ENCODE measurements at places on chromosomes 1 and 21. TPM values are rescaled to one million over a fixed set of nuclear protein-coding genes. Genes with fewer than 3 reads are reported as not detected.

The LRRC38 gene
- not detected for total RNA-seq

GRCh38 chr1:27577504-27578188 lies 26.3 kb downstream of the AHDC1 start:
- DNase-seq = no peak

DNA sequence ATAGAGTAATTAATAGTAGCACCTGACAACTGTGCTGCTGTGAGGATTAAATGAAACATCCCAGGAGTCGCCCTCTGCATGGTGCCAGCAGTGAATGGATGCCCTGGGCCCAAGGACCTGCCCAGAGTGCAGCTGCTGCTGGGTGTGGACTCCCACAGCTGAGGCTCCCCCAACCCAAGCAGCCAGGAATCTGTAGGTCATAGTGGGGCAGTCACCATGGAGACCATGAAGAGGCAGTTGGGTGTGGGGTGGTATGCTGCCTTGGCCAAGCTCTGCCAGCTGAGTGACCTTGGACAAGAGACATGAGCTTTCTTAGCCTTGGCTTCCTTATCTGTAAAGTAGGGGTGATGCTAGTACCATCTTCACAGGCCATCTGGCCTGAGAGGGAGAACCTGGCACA lies 9.4 kb downstream of the OLIG2 start:
- DNase-seq = no peak

DNA sequence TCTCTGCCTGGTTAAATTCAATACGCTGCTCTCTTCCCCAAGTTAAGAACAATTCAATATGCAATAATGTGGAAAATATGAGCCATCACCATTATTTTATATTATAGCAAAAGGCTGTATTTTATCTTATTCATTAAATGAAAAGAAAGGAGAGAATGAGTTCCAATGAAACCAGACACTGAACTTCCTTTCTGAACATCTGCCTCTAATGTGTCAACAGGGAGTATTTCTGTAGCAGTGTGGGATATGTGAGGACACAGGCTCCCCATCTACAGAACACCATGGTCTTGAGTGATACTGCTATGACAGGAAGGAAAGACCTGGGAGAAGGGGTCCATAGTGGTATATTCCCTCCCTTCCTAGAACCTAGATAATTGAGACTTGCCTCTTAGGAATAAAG lies 46.3 kb downstream of the CASQ2 start:
- no peak for DNase-seq

DNA sequence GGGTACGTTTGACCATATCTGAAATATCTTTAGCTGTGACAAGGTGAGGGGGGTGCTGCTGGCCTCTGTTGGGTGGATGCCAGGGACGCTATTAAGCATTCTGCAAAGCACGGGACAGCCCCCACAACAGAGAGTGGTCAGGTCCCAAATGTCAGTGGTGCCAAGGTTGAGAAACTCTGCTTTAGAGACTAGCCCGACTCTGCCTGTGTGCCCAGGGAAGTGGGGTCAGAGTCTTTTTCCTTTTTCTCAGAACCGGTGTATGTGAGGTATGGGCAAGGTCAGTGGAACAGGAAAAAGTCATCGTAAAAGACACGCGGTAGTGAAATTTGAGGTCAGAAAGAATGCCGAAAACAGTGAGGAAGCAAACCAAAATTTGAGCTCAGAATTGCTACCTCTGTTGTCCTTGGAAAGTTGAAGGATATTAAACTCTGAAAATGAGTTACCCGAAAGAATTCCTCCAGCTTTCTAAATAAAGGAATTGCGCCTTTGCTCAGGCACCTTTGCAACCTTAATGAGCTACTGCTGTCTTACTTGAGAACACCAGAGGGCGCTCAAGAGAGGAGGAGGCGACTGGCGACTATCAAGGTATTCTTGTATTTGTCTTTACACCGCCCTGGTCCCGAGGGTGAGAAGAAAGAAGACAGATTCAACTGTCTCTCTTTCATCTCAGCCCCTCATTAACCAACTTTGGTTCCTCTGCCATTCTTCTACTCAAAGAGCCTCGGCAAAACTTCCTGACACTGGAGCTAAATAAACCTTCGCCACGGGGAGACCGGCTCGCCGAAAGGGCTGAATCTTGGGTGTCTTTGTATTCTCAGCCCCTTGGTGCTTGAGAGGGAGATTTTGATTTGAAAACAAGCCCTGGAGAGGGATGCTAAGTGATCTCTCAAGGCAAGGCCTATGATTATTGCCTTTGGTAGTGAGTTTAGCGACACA lies 85.4 kb upstream of the OLIG2 start:
- peak; percentile 35 for DNase-seq

DNA sequence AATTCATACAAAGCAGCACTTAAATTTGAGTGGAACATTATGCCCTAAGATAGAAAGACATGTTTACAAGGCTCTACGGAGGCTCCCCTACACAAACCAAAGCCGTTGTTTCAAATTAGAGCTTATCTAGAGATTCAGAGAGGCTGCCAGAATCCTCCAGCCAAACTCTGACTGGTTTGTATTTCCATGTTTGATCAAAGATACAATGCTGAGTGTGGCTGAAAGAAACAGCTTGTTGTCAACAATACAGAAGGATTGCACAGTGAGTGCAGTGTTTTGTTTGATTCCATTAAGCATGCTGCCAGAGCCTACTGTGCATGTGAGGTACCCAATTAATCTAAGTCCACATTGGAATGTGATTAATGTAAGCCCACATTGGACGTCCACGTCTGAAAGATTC lies 402.7 kb downstream of the DISC1 start:
- DNase-seq = no peak

DNA sequence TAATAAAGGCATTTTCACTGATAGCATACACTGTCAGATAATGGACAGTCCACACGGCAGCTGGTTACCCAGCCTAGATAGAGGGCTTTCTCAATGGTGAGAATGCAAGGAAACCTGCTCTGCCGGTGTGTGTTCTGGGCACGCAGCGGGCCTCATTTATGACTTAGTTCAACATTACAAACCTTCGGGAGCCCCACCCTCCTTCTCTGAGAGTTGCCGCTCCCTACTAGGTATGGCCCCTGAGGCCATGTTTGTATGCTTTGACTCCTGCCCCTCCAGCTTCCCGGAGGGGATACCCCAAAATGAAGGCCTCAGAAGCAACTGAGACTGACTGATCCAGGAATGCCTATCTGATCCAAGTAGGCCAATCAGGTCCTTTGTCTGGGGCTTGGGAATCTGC lies 17.2 kb upstream of the FABP3 start:
- DNase-seq = peak; percentile 87

DNA sequence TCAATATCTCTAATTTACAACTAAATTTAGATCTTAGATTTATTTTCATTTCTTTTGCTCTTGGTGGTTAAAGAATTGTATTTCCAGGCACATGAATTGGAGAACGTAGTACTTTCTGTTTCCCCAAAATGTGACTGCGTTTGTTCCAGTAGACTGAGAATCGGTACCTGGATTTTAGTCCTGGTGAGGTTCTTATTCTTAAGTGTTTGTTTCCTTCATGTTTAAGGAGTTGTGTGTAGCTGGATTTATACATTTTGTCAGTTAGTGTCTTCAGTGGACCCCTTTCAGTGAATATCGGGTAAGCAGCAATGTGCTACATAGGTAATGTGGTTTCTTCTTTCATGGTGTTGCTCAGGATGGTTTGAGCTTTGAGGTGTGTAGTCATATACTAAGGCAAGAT lies 6.8 kb downstream of the MIER1 start:
- DNase-seq = no peak

DNA sequence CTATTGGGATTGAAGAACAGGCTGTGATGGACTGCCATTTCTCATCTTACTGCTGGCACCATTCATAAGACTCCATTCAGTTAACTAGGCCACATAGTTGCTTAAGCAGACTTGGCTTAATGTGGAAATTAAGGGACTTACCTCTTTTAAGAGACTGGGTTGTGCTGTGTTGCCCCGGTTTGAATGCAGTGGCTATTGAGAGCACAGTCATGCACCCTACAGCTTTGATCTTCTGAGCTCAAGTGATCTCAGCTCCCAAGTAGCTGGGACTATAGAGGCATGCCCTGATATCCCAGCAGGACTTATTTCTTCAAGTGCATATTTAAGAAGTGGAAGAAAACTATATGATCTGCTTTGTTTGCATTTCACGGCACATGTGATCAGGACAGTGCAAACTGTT lies 181.1 kb downstream of the RASAL2 start:
- DNase-seq = peak; percentile 33

DNA sequence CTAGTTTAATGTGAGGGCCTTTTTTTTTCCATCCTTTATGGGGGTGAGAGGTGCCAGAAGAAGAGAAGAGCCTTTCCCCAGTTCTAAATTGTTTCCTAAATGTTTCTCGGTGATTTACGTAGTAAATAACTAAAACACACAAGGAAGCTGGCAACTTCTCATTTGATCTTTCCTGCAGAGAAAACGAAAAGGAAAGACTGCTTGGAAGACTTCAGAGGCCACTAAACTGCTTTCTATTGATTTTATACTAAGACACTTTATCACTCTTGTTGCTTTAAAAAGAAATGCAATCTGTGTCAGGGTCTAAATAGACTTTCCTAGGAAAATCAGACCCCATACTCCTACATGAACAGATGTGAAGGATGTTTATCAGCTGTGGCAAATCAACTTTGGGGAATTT lies 52.1 kb upstream of the KAZN start:
- DNase-seq = no peak

Measured in bronchial epithelial cell (primary cell).